ENCODE measurements at places on chromosomes 3 and 15.

DNA sequence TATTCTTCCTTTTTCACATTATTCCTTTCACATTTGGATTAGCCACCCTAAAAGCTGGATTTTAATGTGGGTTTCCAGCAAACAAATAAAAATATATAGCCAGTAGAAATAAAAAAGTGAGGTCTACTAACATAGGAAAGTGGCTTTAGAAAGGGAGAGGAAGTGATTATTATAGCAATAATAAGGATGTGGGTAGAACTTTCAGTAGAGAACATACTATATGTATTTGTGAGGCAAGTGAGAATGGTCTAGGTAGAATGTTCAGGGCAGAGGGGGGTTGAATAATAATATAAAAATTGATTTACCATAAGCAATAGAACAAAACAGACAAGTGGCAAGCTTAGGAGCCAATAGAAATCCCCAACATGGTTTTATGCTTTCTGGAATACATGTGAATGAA is 88.6 kb downstream of the NR1I2 start:
- DNase-seq, result no peak

DNA sequence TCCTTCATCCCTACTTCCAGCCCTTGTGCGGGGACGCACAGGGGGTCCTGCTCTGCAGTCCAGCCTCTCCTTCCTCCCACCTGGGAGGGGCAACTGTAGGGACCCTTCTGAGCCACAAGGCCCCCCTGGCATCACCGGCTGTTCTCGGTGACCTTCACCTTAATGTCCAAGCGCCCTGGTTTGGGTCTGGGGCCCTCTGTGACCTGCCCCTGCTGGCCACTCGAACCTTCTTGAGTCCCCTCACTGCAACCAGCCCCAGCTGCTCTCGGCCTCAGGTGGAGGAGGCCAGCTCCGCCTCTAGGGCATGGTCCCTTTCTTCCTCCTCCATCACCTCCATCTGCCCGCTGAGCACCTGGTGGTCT is 57.9 kb downstream of the RGMA start:
- no peak for DNase-seq

- no peak for DNase-seq
These were observed 12.3 kb upstream of the KLHL40 start for GRCh38 chr3:42673082-42673481.

GRCh38 chr3:81033684-81034083 is 727.8 kb downstream of the GBE1 start:
- DNase-seq, result no peak

DNA sequence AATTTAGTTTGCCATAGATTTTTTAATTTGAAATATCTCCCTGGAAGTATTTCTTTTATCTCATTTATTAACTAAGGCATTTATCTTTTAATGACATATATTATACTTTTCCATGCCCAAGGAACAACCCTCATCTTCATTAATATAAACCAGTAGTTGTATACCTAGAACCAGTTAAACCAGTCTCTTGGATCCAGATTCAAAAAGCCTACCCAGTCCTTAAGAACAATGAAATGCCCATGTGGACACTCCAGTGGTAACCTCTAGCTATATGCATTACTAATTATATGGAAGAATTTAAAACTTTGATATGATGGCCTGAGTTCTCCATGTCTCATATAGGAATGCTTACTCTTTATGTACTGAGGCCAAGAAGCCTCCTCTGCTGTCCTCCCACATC is 4.8 kb downstream of the SIDT1 start:
- no peak for DNase-seq

DNA sequence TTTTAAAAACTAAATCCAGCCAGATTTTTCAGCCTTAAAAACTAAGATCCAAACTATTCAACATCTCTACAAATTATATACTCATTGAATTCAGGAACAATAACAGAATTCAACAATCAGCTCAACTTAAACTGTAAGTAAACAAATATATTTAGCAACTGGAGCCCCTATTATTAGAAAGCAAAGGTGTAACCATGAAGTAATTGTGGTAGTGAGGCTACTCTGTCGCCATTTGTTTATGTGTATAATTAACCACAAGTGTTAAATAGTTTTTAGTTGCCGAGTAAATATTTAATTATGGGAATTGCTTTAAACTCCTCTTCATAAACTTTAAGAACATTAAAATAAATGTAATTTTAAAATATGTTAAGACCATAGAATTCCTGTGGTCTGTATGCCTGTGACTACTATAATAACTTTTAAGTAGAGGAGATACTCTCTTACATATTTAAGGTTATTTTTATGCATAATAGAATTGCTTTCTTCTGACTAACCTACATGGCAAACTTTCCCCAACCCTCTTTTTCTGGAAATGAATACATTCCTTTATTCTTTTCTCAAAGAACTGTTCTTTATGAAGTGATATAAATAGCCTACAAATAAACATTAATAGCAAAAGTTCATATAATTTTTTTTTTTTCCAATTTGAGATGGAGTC is 51.2 kb downstream of the MFN1 start:
- DNase-seq, result peak; percentile 40

GRCh38 chr3:26562021-26562768 is 60.4 kb upstream of the LRRC3B start:
- DNase-seq, result no peak

- DNase-seq, result peak; percentile 80
These were observed 67.9 kb upstream of the AKAP13 start for GRCh38 chr15:85312486-85312885.

DNA sequence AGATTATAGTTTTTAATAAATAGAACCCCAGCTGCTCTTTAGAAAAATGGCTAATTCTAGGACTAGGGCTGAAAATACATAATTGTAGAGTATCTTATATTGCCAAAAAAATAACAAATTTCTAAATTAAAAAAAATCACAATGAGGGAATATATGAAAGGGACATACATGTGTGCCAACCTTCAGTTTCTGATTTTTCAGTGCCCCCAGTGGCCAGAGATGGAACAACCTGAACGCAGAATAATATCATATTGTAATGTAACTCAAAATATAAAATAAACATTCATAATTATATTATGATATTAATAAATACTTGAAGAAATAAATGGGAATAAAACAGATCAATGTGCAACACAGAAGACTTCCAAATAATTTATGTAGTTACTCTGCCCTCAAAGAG is 460.5 kb downstream of the ZNF385D start:
- no peak for DNase-seq

GRCh38 chr3:186760141-186760833 is 23.1 kb upstream of the EIF4A2 start:
- DNase-seq, result no peak

- DNase-seq, result no peak
These were observed 148.7 kb downstream of the PPM1L start for GRCh38 chr3:160904691-160905090.

DNA sequence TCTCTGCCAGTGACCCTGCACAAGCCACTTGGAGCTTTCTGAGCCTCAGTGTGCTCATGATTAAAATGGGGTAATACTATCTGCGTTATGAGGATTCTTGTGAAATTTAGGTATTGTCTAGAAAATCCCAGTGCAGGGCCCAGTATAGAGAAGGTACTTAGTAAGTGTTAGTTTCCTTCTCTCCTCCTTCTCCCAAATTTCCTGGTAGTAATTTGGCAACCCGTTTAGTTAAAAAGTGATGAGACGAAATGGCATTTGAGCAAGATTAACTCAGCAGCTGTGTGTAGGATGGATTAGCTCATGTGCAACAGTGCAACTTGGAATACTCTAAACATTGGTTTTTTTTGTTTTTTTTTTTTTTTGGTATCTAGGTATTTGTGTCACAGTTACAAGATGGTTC is 84.6 kb downstream of the SLCO3A1 start:
- no peak for DNase-seq

GRCh38 chr3:161423911-161424522 is 52.7 kb upstream of the SPTSSB start:
- DNase-seq, result peak; percentile 61

DNA sequence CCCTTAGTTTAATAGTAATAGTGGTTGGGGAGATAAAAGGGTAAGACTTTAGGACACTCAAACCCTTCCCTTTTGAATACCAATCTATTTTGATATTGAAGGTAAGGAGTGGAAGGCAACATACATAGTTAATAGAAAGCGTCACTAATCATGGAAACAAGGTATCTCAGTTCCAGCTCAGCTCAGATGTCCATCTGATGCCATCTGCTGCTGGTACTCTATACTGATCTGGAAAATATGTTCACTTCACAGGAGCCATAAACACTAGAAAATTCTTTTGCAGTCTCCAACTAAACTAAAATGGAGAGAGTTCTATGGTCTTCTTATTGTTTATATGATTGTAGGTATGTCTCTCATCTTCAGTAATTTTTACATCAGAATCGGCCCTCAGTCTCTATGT is 1777.1 kb downstream of the OTOL1 start:
- DNase-seq, result no peak

DNA sequence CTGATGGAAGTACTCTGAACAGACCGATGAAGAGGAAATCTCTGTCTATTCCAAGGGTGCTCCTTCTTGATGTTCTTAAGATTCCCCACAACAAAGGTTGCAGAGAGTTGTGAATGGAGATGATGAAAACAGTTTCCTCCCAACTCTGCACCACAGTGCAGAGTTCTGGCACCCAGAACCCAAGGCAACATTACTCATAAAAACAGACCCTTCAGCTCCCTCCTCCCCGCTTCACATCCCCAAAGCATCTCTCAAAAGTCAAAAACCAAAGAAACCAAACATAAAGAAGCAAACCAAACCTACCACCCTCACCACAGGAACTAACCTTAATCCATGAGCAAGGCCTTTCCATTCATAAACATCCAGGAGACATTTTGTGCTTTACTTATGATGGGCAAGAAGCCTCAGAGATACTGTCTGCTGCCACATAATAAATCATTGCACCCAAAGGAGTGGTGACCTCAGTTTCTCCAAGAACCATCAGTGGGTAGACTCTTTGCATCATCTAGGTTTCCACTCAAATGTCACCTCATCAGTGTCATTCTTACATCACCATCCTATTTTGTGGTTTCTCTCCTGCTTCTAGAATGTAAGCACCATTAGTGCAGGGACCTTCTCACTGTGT is 13.2 kb downstream of the PCOLCE2 start:
- no peak for DNase-seq
